ENCODE measurements at places on chromosomes 12 and 14.

DNA sequence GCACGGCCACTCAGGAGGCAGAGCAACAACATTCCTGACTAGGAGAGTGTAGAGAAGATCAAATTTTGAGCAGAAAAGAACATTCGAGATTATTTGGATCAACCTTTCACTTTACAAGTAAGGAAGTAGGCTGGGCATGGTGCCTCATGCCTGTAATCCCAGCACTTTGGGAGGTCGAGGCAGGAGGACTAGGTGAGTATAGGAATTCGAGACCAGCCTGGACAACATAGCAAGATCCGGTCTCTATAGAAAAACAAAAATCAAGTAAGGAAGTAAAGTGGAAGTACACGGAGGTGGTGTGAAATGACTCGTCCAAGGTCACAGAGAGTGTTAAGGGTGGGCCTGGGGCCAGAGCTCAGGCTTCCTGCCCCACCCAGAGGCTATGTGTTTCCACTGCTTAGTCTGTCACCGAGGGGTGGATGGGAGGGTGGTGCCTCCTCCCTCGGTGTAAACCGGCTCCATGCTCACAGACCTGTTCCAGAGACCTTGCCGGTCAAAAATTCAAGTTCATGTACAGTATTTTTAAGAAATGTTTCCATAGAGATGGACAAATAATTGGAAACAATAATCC is 51.9 kb downstream of the MAP1LC3B2 start:
- peak; percentile 37 for DNase-seq

- DNase-seq: peak; percentile 69
Observed at GRCh38 chr14:92389598-92390158, 66.7 kb downstream of the SLC24A4 start.

- DNase-seq: no peak
Observed at GRCh38 chr12:96044017-96044942, 8.9 kb upstream of the LTA4H start.

DNA sequence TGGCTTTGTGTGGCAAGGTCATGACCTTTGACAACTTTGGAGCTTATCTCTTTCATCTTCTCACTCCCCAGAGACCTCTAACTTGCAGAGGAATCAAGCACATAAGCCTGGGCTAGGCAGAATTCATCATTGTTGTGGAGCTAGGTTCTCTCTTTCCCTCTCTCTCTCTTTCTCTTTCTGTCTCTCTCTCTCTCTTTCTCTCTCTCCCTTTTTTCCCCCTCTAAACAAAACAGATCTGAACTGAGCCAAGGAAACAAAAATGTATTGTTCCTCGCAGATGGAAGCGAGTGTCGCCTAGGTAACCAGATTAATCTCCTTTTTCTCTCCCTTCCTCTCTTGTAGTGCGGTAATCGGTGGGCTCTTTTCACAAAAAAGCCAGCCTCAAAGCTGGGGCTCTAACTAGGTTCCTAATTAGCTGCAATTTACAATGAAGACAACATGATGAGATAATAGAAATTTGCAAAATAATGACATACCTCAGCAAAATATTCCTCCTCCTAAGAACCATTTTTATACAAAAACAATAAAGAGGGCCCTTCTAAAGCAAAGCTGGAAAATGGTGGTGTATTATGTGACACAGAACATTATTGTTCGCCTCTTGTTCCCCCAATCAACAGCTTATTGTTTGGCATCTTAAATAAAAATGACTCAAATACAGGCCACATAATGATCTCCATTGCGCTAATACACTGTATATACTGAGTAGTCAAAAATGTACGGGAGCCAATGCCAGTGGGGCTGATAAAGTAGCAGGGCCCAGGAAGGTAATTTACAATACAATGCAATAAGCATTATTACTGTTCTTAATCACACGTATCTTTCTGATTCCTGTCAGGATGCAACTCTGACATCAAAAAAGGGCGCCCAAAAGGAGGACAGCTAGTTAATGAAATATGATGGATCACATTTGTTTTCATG is 65.7 kb upstream of the SOX5 start:
- DNase-seq: no peak

DNA sequence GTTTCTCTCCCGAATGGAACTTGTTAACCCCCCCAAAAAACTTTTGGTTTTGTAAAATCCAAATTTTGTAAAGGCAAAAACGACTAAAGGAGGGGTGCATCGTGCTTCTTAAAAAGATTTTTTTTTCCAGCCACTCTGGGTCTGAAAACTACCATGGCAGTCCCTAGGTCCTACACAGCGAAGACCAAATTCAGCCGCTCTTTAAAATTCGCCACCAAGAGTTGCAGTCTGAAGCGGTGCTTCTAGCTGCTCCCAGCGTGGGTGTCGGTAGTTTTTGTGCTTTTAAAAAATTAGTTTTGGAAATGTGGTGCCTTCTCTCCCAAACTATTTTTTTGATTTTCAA is 873 bp upstream of the GSC start:
- DNase-seq: no peak

GRCh38 chr14:93960108-93960475 is 16.3 kb downstream of the ASB2 start:
- no peak for DNase-seq

- no peak for DNase-seq
Observed at GRCh38 chr12:51036279-51036678, 10.1 kb upstream of the SLC11A2 start.

GRCh38 chr12:114479831-114480230 is 73.9 kb upstream of the TBX5 start:
- DNase-seq: peak; percentile 10

GRCh38 chr14:56874375-56874774 is 64.1 kb upstream of the OTX2 start:
- DNase-seq: no peak

DNA sequence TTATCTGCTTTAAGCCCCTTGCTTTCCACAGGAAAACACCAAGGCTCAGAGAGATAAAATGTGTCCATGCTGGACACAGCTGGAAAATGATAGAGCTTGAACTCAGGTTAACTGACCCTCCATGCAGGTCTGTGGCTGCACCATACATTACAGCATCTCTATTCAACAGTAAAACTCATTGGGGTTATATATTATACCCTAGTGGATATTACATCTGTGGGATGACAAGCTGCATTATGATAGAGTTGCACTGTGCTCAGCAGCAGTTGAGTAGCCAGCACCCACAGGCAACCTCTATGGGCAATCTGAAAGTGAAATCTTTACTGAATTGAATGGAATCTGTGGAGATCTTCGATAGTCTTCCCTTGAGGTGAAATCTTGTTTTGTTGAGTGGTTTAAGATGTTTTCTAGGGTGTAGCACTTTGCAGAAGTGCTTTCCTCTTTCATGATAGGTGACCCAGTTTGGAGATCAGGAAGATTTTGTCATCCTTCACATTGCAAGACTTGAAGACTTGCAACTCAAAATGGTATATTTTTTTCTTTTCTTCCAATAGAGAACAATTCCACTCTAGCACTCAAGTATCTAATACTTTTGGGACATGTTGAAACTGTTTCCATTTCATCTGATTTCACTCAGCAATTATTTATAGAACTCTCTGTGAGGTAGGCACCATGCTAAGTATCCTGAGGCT is 389.2 kb downstream of the RAD51B start:
- no peak for DNase-seq

DNA sequence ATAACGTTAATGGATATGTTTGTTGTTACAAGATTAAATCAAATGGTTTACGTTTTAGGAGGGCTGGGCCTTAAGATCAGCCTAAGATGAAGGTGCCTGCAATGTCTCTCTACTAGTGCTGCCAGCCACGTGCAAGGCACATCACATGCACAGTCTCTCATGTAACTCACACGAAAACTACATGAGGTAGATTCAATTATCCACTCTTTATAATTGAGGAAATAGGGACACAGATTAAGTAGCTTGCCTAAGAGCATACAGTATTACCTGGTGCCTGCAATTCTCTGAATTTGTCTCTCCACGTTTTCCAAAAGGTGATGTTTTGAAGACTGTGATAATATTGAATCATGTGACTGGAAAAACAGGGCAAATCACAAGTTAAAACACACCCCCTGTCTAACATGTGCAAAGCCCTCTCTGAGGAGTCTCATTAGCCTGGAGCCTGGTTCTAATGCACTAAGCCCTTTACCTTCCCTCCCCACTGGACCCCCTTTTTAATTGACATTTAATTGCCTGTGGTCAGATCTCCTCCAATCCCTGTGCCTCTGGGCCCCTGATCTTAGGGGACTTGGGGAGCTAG is 14.6 kb upstream of the ATP2A2 start:
- DNase-seq: no peak

DNA sequence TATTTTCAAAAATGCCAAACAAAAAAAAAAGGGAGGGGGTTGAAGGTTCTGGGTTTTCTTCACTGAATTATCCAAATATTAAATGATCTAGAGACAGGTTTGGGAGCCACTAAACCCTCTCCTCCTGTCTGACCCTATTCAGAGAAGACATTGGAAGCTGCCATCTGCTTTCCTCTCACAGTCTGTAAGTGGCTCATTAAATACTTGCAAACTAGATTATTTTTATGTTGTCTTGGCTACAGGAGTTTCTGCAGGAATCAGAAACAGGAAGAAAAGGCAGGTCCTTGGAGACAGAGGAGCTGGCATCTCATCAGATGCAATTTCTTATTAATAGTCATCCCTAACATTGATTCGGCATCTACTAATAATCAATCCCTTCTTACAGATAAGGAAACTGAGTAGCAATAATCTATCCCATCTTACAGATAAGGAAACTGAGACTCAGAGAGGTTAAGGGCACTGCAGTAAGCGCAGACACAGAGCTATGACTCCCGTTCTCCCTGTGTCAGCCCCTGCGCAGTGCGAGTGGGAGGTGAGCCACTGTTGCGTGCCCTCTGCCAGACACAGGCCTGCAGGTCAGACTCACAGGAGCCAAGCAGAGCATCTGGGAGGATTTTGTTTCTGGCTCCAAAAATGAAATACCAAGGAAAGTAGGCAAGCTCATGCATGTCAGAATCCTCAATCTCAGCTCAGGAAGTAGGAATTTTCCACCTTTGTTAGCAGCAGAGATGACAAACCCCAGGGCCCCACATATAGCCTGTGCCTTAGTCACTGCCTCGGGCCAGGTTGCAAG is 11.0 kb downstream of the BDKRB2 start:
- DNase-seq: no peak

DNA sequence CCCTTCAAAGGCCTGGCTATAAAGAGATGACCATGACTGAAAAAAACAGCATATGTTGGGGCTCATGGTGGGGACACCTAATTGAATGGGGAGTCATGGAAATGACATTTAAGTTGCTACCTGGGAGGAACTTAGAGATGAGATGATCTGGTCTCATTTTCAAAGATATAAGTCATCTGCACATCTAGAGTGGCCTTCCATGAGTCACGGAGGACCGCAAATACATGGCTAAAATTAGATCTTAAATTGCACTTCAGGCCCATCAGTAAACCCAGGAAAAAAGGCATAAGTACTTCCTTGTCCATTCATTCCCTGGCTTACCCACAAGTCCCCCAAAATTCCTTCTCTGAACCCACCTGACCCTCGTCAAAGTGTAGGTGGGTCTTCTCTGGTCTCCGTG is 53.4 kb downstream of the SPTB start:
- DNase-seq: no peak

GRCh38 chr12:64225626-64226025 is 3.5 kb upstream of the KICS2 start:
- no peak for DNase-seq

GRCh38 chr12:1071182-1071581 is 80.2 kb downstream of the ERC1 start:
- DNase-seq: no peak

DNA sequence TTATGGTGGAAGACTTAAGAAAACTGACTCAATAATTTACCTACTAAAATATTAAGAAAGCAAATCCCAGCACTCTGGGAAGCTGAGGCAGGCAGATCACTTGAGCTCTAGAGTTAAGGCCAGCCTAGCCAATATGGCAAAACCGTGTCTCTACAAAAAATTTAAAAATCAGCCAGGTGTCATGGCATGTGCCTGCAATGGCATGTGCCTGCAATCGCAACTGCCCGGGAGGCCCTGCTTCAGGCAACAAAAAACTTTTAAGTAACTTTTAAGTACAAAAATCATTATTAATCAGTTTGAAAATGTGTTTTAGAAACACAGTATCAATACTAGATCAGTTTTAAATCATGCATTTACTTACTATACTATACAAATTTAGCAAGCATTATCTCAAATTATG is 17.5 kb downstream of the C2CD5 start:
- DNase-seq: no peak

DNA sequence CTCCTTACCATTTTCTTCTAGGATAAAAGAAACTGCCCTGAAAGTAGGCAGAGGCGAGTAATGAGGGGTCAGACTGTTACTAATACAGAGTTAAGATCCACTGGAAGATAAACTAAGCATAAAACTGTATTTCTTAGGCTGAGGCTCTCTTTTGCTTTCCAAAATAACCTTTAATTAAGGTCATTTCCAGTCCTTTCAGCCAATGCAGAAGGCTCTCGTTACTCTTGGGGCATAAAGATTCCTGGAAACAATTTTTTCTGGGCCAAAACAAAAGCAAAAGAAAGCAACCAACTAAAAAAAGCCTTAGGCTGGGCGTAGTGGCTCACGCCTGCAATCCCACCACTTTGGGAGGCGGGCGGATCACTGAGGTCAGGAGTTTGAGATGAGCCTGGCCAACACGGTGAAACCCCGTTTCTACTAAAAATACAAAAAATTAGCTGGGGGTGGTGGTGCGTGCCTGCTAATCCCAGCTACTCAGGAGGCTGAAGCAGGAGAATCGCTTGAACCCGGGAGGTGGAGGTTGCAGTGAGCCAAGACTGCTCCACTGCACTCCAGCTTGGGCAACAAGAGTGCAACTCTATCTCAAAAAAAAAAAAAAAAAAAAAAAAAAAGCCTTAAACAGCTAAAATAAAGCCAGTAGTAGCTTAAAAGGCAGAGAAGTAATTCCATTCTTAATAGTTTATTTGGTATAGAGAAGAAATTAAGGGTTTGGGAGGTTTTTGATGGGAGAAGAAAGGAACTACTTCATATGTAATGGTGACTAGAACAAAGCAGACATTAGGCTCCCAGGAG is 68.9 kb upstream of the STAC3 start:
- peak; percentile 87 for DNase-seq

- peak; percentile 25 for DNase-seq
Observed at GRCh38 chr12:131828671-131829355, 620 bp downstream of the MMP17 start.
